ENCODE measurements at places on chromosomes 7 and 10. TPM values are rescaled to one million over a fixed set of nuclear protein-coding genes. Genes with fewer than 3 reads are reported as not detected.

- no peak for DNase-seq
Measured at GRCh38 chr7:94161476-94161875, 157.3 kb upstream of the BET1 start.

GRCh38 chr10:77698267-77698931 is 60.8 kb upstream of the KCNMA1 start:
- DNase-seq = no peak

DNA sequence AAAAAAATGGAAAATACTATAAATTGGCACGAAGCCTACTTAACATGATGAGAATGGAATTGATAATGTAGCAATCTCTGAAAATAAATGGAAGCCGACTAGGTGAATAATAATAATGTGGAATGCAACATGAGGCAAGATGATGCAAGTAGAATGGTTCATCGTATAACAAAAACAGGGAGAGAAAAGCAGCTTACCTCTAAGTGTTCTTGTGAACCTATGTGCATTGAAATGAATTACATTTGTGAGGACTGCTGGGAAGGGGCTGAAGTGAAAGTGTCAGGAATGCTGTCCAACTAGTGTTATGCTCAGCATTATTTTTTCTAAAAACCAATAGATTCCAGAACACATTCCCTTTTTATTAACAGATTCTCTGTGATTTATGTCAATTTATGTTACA is 440.6 kb upstream of the LRRN3 start:
- DNase-seq = no peak

GRCh38 chr7:153939177-153939576 is 113.0 kb upstream of the DPP6 start:
- DNase-seq = no peak

GRCh38 chr7:17846935-17847334 is 93.4 kb downstream of the SNX13 start:
- DNase-seq = no peak

DNA sequence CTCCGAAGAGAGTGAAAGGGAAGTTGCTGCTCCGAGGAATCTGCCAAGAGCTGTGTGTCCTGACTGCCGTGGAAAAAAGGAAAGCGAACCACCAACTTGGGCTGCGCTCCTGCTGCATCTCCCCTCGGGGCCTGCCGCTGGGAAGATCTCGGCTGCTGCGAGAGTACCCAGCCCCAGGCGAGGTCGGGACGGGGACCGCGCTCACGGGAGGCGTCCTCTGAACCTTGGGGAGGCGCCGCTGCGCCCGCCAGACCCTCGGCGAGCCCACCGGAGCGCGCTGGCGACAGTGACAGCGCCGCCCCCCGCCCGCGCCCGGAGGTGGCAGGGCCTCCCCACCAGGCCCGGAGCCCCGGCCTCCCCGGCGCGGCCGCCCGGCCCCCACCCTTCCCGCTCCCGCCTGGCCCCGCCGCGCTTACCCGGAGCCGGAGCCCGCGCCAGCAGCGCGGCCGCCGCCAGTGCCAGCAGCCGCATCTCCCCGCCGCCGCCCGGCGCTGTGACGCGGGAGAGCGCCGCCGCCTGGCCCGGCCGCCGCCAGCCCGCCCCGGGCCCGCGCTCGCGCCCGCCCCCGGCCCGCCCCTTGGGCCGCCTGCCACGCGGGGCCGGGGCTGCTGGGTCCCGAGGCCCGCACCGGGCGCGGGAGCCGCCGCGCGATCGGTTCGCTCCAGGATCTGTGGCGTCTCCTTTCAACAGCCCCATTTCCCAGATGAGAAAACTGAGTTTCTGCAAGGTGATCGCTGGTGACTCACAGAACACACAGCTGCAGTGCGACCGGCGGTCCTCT is at the start of gene VSTM4:
Gene VSTM4 (minus strand): TSS at position 508 of the 781 bp plus-strand sequence. CDS start 37 bp downstream, at position 471.
- DNase-seq = peak; percentile 32

GRCh38 chr7:94059746-94060145 is 55.6 kb upstream of the BET1 start:
- no peak for DNase-seq

DNA sequence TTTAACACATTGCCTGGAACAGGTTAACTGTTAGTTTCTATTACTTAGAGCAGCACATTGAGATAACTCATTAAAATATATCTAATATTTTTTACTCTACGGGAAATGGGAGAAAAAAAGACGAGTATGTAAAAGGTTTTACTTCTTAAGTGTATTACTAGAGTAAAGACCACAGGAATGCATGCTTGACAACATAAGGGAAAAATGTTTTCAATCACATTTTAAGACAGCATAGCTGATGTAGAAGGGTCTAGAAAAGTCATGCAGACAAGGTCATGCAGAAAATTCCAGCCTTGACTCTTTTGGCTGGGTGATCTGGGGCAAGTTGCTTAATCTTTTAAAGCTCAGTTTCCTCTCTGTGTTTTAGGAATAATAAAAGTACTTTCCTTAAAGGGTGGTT is 806.2 kb downstream of the CNTNAP2 start:
- DNase-seq = no peak

DNA sequence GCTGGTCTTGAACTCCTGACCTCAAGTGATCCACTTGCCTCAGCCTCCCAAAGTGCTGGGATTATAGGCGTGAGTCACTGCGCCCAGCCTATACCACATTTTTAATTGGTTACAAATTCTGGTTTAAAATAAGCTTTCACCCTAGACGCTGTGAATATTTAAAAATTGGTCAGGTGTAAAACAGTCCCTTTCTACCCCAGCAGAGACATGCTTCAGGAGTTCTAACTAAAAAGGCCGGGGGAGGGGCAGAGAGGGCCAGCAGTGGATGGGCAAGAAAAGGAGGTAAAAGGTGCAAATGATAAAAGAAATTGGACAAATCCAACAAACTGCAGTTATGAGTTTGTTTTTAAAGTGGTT is 70.0 kb downstream of the WAPL start:
- DNase-seq = no peak

DNA sequence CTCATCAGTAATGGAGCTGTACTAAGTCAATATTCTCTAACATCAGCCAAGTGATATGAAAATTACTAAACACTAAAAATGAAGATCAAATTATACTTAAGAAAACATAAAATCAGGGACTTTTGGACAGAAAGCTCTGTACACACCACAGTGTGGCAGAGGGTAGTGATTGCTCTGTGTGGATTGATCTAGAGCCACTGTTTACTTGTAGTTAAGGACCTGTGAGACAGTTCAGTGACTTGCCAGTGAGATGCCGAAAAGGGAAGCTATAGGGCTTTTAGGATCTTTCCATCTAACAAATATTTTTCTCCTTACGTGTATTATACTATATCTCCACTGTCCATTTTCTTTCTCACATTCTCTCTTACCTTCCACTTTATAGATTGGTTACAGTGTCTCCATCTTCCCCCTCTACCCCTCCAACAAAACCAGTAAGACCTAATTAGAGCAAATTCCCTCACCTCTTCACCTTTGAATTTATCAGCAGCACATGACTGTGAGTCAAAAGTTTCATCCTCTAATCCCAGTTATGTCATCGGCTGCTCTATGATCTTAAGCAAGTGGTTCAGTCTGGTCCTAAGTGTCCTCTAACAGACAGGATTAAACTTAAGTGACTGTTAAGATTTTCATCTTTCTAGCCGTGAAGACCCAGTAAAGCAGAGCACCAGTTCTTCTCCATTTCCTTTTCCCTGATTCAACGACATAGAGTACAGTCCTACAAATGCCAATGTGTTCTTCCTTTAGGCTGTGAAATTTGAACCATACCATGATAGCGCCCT is 6.9 kb downstream of the PIK3CG start:
- DNase-seq = no peak

GRCh38 chr10:132631338-132631735 is 93.8 kb downstream of the INPP5A start:
- DNase-seq = peak; percentile 45

DNA sequence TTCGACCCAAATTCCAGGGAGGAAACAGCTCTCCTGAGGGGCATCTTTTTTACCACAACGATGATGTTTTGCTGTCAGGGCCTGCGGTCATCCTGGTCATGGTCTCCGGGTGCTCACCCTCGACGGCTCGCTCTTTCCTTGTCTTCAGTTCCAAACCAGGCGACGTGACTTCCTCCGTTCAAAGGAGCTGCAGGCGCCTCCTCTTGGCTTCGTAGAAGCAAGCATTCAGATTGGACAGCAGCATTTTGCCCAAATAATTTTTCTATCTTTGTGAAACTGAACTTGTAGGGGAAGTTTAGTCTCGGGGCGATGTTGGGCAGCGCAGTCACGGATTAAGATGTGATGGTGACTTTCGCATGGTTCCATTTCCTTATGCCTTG is 208.9 kb downstream of the DNAJB6 start:
- no peak for DNase-seq

- DNase-seq = no peak
Measured at GRCh38 chr10:93746844-93747284, 10.9 kb upstream of the LGI1 start.

GRCh38 chr10:49242604-49243003 is 54.4 kb upstream of the TMEM273 start:
- no peak for DNase-seq

DNA sequence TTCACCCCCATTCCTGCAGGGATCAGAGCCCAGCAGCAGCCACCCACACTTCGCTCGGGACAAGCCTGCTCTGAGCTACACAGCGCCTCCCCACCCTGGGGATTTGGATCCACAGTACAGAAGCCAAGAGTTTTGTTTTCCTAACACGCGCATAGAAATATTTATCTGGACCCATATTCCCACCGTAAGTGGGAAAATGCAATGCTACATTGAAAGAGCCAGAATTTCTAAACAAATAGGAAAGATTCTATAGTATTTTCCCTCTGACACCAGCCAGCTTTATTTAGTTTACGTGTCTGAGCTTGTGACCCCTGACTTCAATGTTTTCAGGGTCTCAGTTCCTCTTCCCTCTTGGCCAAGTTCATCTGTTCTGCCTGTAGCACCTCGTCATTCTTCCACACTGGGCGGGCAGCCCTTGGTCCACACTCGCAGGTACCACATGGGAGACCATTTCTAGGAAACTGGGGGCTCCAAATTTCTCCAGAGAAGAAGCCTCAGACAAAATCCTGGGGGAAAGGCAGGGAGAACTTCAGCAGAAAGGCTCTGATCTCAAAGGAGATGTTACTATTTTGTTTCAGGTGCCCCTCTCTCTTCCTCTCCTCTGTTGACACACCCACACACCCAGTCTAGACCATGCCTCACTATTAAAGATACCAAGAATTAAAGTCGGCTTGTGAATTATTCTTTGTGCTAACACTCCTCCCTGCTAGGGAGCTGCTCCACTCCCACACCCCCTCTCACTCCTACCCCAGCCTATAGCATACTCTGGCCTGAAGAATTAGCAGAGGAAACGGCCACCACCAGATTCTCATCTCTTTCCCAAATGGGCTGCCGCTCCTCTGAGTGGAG is 116.0 kb upstream of the PCGF5 start:
- DNase-seq = peak; percentile 6

DNA sequence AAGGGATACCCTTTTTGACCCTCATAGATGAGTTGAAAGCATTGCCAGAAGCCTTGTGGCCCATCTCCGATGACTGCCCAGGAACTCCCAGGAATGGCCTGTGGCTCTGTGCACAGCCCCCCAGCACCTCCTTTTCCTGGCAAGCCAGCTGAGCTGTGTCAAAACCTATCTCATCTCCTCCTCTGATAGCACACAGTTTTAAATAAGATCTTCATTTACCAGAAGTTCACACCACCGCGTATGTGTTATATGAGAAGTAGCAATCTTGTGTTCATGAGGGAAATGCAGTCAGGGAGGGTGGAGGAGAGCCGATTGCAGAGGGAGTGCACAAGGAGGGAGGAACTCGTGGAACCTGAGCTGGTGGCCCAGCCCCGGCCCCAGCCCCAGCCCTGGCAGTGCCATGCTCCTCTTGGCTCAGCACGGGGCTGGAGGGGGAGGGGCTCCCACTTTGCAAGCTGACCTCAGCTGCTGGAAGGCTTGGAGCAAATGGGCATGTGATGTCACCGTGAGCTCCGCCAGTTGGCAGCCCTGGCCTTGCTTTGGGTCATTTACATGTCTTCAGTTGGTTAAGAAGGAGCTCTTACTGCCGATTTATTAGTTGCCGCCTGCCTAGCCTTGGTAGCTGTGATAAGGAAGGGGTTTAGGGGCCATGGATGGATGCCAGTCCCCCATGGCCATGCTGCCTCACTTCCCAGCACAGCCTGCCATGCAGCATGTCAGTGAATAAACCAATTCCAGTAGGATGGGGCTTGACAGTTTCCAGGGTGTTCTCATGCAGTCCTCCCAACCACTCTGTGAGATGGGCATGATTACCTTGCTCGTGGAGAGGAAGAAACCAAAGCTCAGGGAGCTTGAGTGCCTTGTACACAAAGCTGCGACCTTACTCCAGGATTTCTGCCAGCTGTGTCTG is 20.0 kb downstream of the UNC5B start:
- peak; percentile 96 for DNase-seq

- peak; percentile 86 for DNase-seq
Measured at GRCh38 chr10:6211671-6212635, 9.2 kb downstream of the PFKFB3 start.

DNA sequence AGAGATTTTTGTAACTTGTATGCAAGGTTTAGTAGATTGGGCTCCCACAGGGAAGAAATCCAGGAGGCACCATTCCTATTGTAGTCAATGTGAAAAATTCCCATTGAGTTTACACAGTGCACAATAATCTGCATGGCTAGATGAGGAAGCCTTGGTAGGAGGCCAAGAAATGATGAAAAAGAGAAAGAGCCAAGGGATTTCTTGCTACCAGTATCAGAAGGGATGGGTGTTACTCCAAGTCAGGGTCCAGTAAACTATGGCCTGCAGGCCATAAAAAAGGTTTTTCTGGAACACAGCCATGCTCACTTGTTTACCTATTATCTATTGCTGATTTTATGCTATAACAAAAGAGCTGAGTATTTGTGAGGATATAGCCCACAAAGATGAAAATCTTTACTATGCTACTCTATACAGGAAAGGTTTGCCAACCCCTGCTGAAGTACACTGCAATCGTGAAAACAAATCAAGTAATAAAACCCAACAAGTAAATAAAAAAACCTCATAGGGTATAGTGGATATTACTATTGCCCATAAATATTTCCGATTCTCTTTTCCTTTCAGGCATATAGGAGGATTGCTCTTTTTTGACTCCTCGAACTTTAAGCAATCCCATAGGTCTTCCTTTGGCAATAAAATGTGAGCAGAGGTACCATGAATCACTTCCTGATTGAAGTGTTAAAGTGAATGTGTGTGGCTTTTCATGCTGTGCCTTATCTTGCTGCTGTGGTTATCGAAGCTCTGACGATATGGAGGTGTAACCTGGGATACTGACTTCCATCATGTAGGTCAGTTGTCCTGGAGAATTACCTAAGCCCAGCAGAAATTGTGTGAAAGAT is 256.3 kb upstream of the MAGI2 start:
- no peak for DNase-seq

- DNase-seq = no peak
Measured at GRCh38 chr10:5814110-5815107, 1.2 kb upstream of the GDI2 start.

- DNase-seq = peak; percentile 34
Measured at GRCh38 chr10:86203162-86203905, 163.3 kb downstream of the GRID1 start.

The TMEM248 gene
- 79.0 TPM for total RNA-seq

The IFIT1B gene
- total RNA-seq = not detected

The PRF1 gene
- 0.54 TPM for total RNA-seq

The VAX1 gene
- total RNA-seq = 3.3 TPM

The CALCR gene
- not detected for total RNA-seq

The TRIM50 gene
- total RNA-seq = not detected

The CRYGN gene
- total RNA-seq = 1.6 TPM

The TMEM130 gene
- 244 TPM for total RNA-seq

The AUTS2 gene
- 73.9 TPM for total RNA-seq

The PIP gene
- not detected for total RNA-seq

The KLF14 gene
- total RNA-seq = not detected

The SPDYE6 gene
- total RNA-seq = not detected

Data from dorsolateral prefrontal cortex (tissue), 122 donors.